ENCODE measurements at places on chromosomes 5 and 9. TPM values are rescaled to one million over a fixed set of nuclear protein-coding genes. Genes with fewer than 3 reads are reported as not detected.

The NOXA1 gene
- total RNA-seq = 0.91 TPM

The LHX6 gene
- total RNA-seq = 18.4 TPM

The SLC36A3 gene
- not detected for total RNA-seq

The EGFLAM gene
- total RNA-seq = 1.6 TPM

The FAM221B gene
- total RNA-seq = not detected

The IGIP gene
- 2.4 TPM for total RNA-seq

The HAPLN1 gene
- not detected for total RNA-seq

GRCh38 chr5:52007230-52007858 is 624.1 kb downstream of the ISL1 start:
- H3K36me3 ChIP-seq = no peaks in the 10 kb centered on the region
- no peaks in the 10 kb centered on the region for H3K4me1 ChIP-seq
- no peaks in the 10 kb centered on the region for H3K27me3 ChIP-seq
- H3K27ac ChIP-seq = no peak overlapping the region
- DNase-seq = peak; percentile 48

DNA sequence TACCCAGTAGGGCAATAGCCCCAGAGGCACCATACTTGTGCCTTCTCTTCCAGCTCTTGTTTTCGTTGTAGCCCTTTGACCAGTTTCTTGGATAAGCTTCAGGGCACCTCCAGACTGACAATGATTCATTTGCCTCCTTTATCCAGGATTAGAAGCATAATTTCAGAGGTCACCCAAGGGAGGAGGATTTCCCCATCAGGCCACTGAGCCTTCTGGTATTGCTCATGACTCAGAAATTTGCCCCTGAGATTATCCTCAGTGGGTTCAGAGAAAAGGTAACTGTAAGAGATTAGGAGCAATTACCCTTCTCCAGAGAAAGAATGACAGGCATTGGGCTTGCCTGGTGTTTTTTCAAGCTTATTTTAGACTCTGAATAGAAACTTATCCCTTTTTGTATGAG is 147.9 kb downstream of the MSX2 start:
- no peak overlapping the region for H3K4me3 ChIP-seq
- H3K36me3 ChIP-seq = no peaks in the 10 kb centered on the region

DNA sequence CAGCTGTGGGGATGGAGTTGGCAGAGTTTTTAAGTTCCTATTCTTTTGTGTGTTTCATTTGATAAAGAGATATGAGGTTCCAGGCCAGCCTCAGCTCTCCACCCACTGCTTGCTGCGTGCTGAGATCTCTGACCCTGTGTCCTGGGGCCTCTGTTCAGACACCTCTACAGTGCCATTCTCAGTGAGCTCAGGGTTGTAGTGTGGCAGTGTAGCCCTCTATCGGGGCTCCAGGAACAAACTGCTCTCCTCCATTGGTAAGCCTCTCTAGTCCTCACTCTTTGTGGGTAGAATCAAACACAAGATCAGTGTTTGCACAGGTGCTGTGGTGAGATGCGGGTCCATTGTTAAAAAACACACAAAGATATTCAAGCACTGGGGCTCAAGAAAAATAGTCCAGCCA is 386.6 kb upstream of the RPS23 start:
- H3K27me3 ChIP-seq = peaks cover 2% of the 10 kb centered on the region
- DNase-seq = no peak
- H3K4me3 ChIP-seq = no peak overlapping the region
- H3K27ac ChIP-seq = no peak overlapping the region
- H3K4me1 ChIP-seq = no peaks in the 10 kb centered on the region

GRCh38 chr9:118366228-118366627 is 662.0 kb downstream of the TLR4 start:
- no peaks in the 10 kb centered on the region for H3K36me3 ChIP-seq
- no peak for DNase-seq
- no peaks in the 10 kb centered on the region for H3K27me3 ChIP-seq
- no peaks in the 10 kb centered on the region for H3K4me1 ChIP-seq
- H3K4me3 ChIP-seq = no peak overlapping the region
- no peak overlapping the region for H3K27ac ChIP-seq

DNA sequence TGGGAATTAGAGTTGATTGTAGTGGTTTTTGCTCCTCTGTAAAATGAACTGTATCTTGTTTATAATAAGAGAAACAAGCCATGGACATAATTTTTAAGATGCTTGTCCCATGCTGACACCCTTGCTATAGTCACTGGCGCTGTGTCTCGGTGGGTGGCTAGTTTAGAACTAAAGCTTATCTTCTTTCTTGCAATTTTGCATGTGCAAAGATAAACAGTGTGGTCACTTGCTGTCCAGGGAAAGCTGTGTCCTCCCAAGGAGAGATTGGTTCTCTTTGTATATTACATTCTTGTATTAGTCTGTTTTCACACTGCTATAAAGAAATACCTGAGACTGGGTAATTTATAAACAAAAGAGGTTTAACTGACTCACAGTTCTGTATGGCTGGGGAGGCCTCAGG is 143.8 kb downstream of the MELK start:
- peaks cover 11% of the 10 kb centered on the region for H3K27me3 ChIP-seq
- H3K36me3 ChIP-seq = no peaks in the 10 kb centered on the region
- no peaks in the 10 kb centered on the region for H3K4me1 ChIP-seq
- H3K4me3 ChIP-seq = no peak overlapping the region
- H3K27ac ChIP-seq = no peak overlapping the region

DNA sequence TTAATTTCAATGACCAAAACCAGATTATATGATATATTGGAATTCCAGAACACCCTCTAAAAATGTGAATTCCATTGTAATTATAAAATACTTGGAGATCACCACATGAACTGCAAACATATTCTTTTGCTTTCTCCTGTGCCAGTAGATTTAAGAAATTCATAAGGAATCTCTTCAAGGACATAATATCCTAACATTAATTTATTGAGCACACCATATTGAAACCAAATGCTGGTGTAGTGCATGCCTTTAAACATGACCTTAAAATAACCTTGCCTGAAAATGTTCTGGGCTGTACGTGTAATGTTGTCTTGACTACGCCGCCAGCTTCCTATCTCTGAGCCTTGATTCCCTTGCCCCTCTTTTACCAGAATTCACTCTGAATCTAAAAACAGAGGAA is 205.0 kb upstream of the ACTBL2 start:
- H3K27ac ChIP-seq = no peak overlapping the region
- H3K4me3 ChIP-seq = no peak overlapping the region
- H3K4me1 ChIP-seq = peaks cover 8% of the 10 kb centered on the region
- no peaks in the 10 kb centered on the region for H3K27me3 ChIP-seq
- no peaks in the 10 kb centered on the region for H3K36me3 ChIP-seq
- DNase-seq = no peak

DNA sequence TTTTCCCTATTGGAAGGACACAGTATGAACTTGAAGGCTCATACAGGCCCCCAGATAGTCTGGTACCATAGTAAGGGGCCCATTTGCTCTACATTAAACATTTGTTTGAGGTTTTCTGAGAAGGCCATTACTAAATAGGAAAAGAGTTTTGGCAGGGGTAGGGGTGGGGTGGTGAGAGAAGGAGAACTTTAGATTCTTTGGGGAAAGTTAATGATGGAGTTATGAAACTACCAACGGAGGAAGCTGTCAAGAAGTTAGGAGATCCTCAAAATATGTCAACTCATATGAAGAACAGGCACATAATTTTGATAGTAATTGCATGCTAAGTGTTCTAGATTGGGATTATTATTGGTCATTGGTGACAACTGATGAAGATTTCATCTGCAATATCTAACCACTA is 114.7 kb downstream of the TAF11L14 start:
- H3K4me1 ChIP-seq = no peaks in the 10 kb centered on the region
- DNase-seq = no peak
- H3K36me3 ChIP-seq = no peaks in the 10 kb centered on the region
- H3K4me3 ChIP-seq = no peak overlapping the region
- no peaks in the 10 kb centered on the region for H3K27me3 ChIP-seq

DNA sequence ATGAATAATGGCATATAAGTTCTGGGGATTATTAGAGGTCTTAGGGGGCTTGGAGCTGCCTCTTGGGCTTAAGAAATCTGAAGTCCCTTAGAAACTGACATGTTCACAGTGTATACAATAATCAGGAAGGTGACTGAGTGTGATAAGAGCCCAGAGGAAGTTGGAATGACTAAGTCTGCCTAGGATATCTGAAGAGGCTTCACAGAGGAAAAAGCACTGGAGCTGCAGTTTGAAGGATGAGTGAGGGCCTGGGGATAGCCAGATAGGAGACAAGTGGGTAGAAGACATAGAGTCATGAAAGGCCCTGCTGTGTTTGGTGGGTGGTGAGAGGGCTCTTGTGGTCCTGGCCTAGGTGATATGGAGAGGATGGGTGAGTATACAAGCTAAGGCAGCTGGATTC is 8.8 kb downstream of the NEUROG1 start:
- H3K27ac ChIP-seq = no peak overlapping the region
- H3K4me1 ChIP-seq = no peaks in the 10 kb centered on the region
- H3K36me3 ChIP-seq = no peaks in the 10 kb centered on the region
- DNase-seq = peak; percentile 14
- no peak overlapping the region for H3K4me3 ChIP-seq
- peaks cover 14% of the 10 kb centered on the region for H3K27me3 ChIP-seq

GRCh38 chr9:127225801-127226625 is 38.6 kb upstream of the GARNL3 start:
- H3K27me3 ChIP-seq = peaks cover 25% of the 10 kb centered on the region
- no peak overlapping the region for H3K27ac ChIP-seq
- H3K4me3 ChIP-seq = peak overlapping the region; percentile 84
- H3K4me1 ChIP-seq = peaks cover 6% of the 10 kb centered on the region

GRCh38 chr5:134070725-134071613 is 43.5 kb upstream of the TCF7 start:
- H3K4me1 ChIP-seq = no peaks in the 10 kb centered on the region
- H3K36me3 ChIP-seq = no peaks in the 10 kb centered on the region
